ENCODE measurements at places on chromosomes 2 and 18.

- peak; percentile 83 for DNase-seq
Observed at GRCh38 chr2:79717364-79718007, 204.6 kb downstream of the CTNNA2 start.

DNA sequence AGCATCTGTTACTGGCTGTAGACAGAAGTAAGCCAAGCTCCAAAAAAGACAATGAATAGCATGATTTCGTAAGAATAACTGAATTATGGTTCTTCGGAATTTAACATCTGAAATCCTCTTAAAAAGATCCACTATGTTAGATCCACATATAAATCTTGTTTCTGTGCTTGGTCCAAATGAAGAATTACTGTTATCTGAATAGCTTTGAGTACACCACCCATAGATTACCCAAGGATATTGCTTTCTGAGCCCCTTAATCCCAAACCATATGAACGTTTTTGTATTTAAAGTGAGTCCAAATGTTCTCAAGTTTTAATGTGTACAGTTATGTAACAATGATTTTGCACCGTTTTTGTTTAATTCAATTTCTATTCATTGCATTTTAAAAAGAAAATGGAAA, 124.9 kb downstream of the DSC3 start:
- no peak for DNase-seq

- peak; percentile 9 for DNase-seq
Observed at GRCh38 chr2:211103989-211104388, 547.6 kb downstream of the CPS1 start.

DNA sequence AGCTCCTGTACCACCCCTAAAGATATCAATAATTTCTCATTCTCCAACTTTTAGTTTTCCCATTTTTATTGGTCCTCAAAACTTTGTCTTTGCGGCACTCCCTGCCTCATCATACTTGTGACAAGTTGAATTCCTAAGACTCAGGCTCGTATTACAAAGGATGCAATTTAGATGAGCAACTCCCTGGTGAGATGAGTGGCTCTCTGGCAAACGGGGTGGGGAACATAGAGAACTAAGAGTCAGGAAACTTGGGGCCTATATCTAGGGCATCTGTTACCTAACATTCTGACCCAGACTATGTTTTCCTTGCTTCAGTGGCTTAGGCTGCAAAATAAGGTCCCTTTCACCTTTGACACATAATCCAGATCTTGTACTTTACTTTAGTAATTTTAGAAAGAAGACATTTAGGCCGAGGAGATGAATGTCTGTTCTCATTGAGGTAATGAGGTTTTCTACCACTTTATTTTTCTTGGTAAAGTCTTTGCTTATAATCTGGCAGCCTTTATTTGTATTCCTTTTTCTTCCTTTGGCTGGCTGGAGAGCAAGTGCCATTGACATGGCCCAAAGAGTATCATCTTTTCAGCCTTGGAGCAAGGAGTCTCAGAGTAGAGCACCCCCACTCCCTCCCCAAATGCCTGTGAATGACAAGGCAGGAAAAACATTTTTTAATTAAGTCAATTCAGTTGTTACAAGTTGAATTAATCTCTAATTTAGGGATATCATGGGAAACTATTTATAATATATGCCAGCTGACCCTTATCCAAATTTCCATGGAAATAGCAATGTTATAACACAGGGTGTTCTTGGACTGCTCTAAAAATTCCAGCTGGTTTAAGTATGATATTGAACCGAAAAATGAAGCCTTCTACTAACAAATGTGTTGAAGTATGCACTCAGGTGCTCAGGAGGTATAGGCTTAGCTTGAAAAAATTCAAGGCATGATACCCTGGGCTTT, 15.2 kb downstream of the TSPYL6 start:
- peak; percentile 61 for DNase-seq

DNA sequence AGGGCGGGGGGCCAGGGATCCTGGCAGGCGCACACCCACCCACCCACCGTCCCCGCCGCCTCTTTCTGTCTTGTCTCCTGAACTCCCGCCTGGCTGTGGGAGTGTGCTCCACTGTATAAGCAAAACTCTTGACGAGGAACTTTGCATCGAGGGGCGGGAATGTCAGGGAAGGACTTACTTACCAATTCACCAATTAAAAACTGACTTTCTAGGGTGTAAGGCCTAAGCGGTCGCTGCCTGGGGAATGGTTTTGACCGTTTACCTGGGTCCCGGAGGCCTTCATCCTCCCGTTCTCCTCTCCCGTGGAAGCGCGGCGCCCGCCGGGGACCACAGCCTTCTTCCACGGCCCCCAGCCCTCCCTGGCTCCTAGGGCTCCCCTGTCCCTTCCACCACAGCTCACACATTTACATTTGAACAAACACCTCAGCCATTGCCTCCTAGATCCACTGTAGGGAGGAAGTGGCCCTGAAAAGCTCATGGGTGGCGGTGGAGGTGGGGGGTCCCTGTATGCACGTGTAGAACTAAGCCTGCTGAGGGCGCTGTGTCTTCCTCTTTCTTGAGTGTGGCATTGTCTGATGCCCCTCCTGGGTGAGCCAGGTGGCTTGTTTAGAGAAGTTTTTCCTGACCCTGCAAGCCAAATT, 8.9 kb downstream of the ASIC4 start:
- DNase-seq = no peak

DNA sequence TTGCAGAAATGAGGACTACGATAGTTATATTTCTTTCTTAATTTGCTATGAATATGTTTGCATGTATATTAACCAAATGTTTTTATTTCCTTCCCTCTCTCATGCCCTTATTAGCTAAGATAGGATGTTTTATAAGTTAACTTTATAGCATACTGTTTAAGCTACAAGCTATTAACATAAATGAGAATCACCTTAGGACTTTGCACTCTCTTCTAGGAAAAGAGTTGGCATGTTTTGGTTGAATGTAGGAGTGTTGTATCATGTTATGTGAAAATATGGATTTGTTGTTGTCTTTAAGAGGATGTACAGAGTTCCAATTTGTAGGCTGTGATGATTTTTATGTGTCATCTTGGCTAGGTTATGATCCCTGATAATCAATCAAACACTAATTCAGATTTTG, 467.4 kb upstream of the SETBP1 start:
- no peak for DNase-seq

- DNase-seq = no peak
Observed at GRCh38 chr2:191895743-191896142, 48.9 kb upstream of the CAVIN2 start.

DNA sequence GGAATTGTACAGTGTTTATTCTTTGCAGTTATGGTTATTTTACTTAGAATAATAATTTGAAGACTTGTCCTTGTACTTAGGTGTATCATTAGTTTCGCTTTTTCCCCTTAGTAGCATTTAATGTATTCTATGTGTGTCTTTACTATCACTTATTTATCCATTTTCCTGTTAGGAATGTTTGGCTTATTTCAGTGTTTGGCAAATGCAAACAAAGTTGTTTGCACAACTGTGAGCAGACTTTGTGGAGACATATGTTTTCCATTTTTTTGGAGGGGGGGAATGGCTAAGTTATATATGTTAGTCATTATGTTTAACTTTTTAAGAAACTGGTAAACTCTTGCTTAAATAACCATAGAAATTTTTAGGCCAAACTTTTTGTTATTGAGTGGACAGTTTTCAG, 447.7 kb downstream of the SOX11 start:
- no peak for DNase-seq

GRCh38 chr18:58335821-58336220, 291.8 kb downstream of the NEDD4L start:
- no peak for DNase-seq

DNA sequence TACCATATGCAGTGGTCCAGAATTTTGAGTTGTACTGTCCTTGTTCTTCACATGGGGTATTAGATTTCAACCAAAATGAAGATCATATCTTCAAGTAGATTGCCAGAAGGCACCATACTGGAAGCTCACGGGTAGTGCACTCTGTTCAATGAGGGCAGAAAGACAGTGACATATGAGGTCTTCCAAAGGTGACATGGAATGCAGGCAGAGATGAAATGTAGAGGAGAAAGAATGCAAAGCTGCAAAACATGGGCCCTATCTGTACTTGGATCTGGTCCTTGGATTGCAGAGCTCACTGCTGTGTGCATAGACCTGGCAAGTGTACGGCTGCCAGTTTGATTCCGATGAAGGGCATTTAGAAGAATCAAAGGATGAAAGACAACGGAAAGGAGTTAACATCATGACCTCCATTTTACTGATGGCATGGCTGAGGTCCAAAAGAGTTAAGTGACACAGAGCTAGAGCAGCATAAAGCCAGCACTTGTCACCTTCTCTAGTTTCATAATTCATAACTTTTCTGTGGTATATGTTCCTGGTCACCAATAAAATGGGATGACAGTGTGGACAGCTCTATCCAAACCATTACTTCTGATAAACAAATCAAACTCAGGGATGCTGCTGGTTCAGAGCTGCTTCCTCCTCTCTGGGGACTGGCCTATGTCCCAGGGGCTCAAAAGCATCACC, 64.7 kb downstream of the BCL2 start:
- DNase-seq = no peak

- DNase-seq = no peak
Observed at GRCh38 chr2:105675841-105676240, 68.9 kb upstream of the NCK2 start.

DNA sequence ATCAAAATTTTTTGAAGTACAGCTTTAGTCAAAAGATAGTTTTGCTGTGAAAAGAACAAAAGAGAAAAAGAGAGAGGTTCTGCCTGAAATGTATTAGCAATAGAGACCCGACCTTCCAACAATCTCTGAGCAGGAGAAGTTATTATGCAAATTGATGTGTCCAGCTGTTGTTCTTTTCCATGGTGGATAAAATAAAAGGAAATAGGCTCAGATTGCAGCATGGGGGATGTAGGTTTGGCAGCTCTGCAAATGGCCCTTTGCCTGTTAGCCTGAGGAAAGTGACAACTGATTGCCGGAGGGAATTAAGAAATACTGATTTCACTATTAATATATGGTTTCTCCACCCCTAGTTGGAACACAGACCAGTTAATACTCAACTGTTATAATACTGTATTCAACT, 1283.2 kb upstream of the NXPH2 start:
- no peak for DNase-seq

DNA sequence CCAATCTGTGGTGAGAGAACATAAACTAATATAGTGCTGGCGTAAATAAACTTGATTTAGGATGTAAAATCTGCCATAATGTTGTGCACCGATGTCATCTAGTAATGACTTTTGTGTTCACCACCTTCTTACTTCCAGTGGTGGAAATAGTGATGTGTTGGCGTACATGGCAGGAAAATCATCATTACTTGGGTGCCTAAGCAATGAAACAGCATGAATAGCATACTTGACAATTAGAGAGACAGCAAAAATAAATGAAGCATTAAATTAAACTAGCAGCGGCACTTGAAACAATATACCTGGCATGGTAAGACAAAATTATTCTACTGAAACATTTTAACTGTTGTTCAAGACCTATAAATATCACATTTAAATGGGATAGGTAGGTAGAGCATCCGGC, 73.2 kb upstream of the DSC1 start:
- DNase-seq = no peak

DNA sequence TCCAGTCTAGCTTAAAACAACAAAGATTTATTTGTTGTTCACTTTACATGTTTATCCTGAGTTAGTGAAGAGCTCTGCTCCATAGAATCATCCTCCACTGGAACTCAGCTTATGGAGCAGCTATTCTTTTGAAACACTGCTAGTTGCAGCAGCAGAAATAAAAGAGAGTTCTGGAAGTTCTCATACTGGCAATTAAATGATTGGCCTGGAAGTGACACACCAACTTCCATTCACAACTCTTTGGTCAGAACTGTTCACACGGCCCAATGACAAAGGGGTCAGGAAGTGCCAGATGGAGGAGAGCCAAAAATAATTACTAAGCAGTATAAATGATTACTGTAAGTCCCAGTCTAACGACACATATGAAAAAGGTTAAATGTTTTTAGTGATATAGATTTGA, 39.1 kb downstream of the FBXO11 start:
- DNase-seq = peak; percentile 65

GRCh38 chr2:23826040-23826439, 100.9 kb downstream of the ATAD2B start:
- no peak for DNase-seq

GRCh38 chr2:40463112-40463511, 11.2 kb upstream of the SLC8A1 start:
- DNase-seq = no peak

DNA sequence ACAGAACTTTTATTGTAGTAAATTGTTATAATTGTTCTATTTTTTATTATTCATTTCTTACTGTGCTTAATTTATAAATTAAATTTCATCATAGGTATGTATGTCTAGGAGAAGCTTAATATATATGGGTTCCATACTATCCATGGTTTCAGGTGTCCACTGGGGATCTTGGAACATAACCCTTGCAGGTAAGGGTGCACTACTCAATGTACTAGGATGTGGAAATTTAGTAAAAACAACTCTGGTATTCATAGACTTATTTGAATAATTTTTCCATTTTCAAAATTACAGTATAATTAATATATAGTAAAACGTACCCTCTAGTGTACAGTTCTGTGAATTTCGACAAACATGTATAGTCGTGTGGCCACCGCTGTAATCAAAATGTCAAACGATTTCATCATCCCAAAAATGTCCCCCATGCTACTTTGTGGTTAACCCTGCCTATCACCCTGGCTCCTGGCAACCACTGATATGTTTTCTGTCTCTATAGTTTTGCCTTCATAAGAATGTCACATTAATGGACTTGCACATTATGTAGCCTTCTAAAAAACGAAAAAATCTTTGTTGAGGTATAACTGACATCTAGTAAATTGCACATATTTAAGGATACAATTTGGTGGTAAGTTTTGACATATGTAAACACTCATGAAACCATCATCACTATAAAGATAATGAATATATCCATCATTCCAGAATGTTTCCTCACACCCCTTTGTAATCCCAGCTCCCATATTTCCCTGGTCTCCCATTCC, 45.7 kb downstream of the ARL5A start:
- no peak for DNase-seq

DNA sequence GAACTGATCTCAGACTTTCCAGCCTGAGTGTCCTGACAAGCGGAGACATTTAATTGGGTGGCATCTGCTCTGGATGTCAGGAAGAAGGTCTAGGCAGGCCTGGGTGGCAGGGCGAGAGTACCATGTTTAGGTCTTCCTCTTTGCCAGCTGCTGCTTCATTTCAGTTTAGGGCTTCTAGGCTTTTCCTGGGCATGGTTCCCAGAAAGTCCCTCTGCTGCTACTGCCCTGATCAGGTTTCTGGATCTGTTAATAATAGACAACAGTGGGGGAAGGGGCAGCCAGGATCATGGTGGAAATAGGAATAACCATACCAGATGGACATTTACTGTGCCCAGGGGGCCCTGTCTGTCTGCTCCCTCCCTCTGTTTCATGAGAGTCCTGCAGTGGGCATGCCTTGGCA, 2.3 kb upstream of the PLCD4 start:
- DNase-seq = peak; percentile 99

GRCh38 chr2:131132729-131133128, 27.6 kb downstream of the PLEKHB2 start:
- no peak for DNase-seq

All from myocyte (in vitro differentiated cells).